ENCODE measurements at places on chromosomes 5 and 9.

DNA sequence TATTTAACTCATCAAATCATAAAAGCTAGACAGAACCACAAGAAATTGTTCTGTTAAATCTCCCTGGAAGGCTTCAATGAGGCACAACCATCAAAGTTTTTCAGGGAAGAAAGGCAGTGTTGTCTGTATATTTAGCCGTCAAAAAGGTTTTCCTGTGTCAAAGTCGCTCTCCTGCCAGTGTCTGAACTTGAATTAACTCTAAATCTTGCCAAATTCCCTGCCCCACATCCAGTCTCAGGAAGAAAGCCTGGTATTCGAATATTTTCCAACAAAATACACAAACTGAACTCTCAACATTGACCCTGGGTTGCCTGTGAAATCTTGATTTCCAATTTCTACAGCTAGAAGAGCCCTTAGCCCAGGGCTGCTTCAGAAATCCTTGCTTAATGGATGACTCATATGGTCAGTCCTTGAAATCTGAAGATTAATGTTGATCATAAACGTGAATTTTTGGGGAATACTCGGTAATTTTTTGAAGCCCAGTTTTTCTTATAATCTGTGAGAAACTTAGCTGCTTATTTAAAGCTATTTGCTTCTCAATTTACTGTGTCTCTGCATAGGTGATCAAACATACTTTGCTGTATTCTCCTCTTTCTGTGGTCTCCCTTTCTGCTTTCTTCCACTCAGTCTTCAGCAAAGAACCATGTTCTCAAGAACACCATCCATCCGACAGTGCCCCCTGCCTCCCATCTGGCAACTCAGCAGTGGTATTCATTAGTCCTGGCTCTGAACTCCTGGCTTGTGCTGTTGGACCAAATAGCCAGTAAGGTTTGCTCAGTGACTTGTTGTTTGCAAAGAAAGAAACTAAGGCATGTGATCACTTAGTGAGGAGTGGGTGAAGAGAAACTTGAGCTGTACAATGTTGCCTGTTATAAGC is 58.9 kb downstream of the NREP start:
- DNase-seq: no peak

- DNase-seq: no peak
These were observed 8.1 kb downstream of the CATSPER3 start for GRCh38 chr5:134975843-134976242.

DNA sequence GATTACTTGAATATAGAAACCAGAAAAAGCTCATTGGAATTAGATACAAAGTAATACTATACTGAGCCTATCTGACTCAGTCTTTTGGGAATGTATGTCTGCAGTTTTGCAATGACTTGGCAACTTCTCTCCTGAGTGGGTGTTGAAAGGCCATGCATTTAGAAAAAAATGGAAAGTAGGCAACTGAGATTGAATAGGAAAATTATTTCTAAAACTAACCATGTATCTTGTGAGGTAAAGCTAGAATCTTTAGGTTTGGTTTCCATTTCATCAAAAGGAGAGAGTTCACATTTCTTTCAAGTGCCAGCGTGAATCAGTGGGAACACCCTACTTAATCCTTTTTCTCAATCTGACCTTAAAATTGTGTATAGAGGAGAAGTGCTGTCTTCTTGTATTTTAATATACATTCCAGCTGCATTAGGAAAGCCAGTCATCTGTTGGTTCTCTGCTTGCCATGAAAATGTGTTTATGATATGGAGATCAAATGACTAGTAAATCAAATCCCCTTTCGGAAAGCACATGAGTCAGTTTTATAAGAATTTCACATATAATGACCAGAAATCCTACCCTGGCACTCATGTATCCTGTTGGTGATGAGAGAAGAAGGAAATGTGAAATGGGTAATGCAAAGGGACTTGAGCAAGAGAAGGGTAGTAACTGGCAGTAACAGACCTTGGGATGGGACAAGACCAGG is 30.4 kb downstream of the NFX1 start:
- DNase-seq: peak; percentile 92

GRCh38 chr5:32709750-32710549 is 1.2 kb upstream of the NPR3 start:
- peak; percentile 39 for DNase-seq

DNA sequence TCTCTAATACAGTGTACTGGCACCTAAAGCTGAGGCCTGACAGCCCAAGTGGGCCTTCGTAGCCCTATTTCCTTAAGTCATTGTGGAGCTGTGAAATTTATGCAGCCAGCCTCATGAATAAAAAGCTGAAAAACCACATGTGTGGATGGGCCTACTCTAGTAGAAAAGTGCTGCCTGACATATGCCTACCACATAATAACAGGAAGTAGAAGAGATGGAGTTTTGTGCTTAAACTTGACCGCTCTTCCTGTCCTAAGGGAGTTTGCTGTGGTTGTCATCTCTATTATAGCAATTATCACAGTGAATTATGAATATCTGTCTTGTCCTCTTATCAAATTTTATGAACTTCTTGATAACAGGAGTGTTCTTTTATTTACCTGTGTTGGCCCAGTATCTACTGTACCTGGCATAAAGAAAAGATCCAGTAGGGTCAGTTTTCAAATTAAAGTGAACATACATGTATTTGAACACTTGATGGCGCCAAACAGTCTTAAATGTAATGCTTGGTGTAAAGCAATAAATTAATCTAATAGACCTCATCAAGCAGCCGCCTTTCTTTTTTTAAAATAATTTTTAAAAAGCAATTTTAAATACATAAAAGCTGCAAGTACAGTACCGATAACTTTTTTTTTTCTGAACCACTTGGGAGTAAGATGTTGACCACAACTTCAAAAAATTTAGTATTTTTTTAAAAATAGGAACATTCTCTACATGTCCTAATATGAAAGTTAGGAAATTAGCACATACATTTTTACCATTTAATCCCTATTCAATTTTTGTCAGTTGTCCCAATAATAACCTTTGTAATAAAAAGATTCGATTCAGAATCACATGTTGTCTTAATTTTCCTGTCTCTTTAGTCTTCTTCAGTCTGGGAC is 51.0 kb downstream of the FKTN start:
- DNase-seq: peak; percentile 39

DNA sequence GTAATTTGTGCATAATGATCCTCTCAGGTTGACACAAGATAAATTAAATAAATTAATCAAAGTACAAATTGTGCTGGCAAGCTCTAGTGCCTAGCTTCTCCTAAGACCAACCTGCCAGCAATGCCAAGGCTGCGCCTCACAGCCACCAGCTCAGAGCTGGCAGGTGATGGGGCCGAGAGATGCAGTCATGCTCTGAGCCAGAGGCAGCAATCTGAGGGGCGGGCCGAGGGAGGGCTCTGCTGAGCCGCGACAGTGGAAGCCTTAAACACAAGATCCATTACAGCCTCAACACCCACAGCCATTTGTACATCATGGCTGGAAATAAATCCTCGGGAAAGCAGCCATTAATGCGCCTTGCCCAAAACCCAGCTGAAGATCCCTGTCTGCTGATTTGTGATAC is 20.3 kb downstream of the MED27 start:
- no peak for DNase-seq

DNA sequence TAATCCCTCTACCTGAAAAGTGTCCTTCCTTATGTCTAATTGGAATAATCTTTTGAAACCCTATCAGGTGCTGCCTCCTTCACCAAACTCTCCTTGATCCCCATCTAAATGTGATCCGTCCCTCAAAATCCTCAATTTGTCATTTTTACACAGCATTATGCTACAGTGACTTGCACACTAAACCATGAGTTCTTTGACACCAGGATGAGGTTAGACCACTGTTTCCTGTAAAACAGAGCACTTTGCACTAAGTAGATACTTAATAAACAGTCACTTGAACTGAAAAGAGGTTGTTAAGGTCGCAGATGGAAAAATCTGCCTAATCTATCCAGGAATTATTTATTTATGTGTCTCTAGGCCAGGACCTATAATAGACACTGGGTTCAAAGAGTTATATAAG is 44.2 kb upstream of the TLX3 start:
- no peak for DNase-seq

- no peak for DNase-seq
These were observed 276.9 kb upstream of the WWC1 start for GRCh38 chr5:168014433-168015123.

- no peak for DNase-seq
These were observed 146.8 kb downstream of the ATPSCKMT start for GRCh38 chr5:10102706-10103497.

DNA sequence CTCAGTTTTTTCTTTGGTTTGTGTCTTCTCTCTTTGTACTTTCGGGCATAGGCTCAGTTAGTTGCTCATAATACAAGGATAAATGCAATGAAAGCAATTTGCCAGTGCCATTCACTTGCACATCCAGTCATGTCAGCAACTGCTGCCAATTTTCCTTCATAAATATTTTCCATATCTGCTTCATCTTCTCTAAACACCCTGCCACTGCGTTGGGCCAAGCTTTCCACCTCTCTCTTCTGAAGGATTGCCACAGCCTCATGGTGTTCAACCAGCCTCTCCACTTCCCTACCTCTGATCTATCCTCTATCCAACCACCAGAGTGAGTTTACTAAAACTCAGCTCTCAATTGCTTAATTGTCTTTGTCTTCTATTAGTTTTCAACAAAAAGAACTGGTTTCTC is 192.5 kb upstream of the ZNF462 start:
- DNase-seq: no peak

GRCh38 chr9:127005770-127006314 is 91.3 kb downstream of the RALGPS1 start:
- DNase-seq: no peak
